Pons (tissue), 1 donor: ENCODE measurements at places on chromosomes 7 and 10.

DNA sequence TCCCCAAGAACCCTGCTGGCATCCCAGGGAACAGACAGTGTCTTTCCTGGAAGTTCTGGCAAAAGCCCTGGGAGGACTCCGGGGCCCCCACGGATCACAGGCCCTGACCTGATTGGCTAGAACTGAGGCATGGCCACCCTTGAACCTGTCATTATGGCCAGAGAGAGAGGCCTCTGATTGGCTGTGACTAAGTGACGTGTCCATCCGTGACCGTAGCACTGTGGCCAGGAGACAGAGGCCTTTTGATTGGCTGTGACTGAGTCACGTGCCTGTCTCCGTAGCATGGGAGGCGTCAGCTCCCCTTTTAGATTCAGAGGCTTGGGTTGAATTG lies 163.8 kb downstream of the RGS10 start:
- peak; percentile 86 for DNase-seq

GRCh38 chr7:104299323-104299722 lies 29.1 kb upstream of the LHFPL3 start:
- DNase-seq, result no peak

DNA sequence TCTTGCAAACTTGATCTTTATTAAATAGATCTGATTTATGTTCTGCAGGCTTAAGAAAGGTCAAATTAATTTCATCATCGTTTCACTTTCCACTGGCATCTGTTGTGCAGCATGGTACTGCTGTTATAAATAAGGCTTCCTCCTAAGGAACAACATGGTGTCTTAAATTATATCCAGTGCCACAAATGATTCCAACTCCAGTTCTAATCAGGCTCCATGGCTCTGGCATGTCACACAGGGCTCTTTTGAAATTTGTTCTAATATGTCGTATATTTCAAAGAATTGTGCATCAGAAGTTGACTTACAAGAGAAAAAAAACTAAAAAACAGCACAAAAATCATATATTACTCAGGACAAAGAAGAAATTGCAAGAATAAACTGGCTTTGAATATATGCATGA lies 1090.8 kb upstream of the CELF2 start:
- no peak for DNase-seq

- peak; percentile 90 for DNase-seq
Observed at GRCh38 chr7:134690016-134690415, 43.4 kb downstream of the BPGM start.

GRCh38 chr7:44383566-44383965 lies 58.2 kb upstream of the CAMK2B start:
- DNase-seq, result no peak

DNA sequence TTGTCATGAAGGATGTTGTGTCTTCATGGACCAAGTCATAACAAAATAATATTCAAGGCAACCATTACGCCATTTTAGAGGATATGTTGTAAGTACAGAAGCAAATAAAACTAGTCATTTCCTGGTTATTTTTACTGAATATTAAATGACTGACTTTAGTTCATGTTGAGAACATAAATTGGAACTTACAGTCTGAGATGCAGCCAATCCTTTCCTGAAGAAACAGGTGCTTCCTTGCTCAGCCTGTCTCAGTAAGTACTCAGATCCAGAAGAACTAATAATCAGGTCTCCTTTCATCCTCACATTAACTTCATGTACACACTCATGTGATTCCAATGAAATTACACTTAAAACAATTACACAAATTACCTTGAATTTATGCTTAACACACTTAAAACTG lies 12.3 kb downstream of the SEMA3A start:
- DNase-seq, result no peak

DNA sequence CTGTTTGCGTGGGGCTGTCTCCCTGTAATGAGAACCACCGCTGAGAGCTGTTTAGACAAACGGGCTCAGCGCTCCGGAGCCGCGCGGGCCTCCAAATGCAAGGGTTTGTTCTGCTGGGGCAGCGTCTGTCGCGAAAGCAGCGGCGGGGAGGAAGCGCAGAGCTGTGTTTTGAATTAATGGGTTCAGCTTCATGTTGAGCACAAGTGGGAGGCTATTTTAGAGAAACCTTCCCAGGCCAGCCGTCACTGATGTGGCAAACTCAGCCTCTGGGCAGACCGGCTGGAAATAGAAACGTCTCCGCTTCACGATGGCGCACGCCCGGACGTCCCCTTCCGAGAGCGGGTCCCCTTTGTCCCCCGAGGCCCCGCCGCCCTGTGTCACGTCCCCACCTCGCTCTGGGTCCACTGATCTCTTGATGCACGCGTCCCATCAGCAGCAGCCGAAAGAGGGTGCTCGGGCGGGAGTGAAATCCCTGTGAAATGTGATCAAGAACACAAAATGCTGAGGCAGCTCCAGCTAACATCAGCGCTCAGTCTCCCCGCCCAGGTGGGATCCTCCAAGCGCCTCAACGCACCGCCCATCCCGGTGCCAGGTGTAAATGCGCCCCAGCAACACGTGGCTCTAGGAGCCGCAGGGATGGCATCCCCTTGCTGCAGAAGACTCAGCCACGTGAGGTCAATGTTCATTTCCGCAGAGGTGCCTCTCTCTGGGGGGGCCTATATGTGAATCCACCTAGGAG lies 44.9 kb downstream of the BAMBI start:
- peak; percentile 37 for DNase-seq

DNA sequence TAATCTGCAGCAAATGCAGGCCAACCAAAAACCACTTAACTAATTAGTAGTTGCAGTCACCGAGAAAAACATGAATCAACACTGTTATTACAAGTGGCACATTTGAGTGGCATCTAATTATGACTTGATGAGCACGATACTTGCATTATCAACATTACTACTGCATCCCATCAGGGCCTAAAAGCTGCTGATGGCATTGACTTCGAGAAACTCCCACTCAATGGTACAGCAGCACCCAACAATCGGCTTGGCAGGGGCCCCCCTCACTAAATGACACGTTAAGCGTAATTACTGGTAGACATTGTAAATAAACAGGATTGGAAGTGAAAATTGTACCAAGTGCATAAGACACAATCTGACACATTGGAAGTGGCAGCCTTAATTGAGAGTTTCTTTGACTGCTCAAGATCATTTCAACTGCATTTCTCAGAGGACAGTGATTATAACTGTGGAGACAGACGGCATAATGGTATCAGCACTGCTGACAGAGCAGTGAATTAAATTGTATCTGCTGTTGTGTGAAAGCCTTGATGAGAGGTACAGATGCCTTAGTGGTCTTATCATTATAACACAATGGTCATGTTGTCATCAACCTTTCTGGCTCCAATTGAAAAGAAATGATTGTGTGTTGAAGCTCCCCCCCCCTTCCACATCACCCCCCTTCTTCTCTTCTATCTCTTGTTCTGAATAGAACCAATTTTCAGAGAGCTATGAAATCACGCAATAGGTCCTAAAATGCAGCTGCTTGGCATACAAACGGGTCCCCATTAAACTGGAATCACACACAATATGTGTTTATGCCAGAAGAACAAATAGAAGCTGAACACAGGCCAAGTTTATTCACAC lies 43.4 kb downstream of the SHTN1 start:
- DNase-seq, result peak; percentile 99

GRCh38 chr10:30857803-30858202 lies 173.9 kb downstream of the ZNF438 start:
- DNase-seq, result peak; percentile 47

DNA sequence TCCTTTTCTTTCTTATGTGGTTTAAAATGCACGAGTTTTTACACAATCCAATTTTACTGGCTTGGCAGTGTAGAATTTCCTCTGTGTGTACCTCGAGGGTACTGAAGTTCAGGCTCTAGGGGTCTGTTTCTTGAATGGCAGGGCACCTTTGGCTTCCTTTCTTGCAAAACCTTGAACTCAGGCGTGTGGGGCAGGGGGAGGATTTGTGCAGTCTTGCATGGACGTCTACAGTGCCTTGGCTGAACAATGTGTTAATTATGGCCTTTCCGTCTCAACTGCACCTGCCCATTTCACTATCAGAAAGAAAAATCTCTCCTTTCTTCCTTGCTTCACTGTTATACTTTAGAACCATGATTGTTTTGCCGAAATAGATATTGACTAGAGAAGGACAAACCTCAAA lies 570.9 kb downstream of the INHBA start:
- DNase-seq, result no peak

DNA sequence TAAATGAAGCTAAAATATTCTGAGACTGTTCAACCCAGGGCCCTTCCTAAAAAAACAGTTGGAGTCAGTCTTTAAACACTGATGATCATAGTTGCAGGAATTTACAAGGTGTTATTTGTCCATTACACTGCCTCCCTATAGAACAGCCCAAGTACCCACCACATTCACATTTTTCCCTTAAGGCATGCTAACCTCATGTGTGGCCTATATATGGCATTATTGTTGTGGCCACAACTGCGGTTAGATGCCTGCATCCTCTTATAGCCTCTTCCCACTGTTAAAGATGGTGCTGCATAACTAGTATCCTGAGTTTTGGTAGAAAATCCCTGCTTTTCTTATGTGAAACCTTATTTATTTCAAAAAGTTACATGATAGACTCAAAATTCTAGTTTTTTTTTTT lies 287.9 kb upstream of the SEMA3A start:
- no peak for DNase-seq

- no peak for DNase-seq
Observed at GRCh38 chr10:132200344-132201110, 13.8 kb downstream of the DPYSL4 start.

DNA sequence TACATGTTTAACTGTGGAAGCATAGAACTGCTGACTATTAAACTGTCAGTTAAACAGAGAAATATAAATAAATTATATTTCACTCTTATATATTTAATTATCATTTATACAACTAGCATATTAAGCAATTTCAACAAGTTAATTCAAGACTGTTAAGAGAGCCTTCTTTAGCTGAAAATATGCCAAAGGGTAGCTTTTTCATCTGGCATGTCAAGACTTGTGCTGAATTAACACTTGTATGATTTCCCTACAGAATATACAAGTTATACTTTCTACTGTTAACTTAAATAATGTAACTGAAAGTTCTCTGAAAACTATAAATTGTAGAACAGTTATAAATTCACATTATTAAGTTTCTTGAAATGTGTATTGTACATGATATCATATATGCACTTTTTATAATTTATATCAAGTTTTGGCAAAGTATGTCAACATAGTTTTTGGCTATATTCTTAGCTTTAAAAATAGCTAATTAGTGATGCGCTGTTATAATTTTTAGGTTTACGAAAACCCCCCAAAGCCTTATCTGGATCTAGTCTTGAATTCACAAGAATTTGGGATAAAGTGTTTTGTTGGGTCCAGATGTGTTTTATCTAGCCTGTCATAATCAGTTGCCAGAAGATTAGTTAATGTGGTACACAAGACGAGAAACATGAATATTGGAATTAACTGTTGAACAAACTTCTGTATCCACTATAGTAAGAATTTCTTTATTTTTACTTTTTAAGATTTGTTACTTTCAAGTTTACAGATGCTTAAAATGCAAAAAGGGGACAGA lies 231.1 kb upstream of the FOXP2 start:
- DNase-seq, result no peak

GRCh38 chr7:45421806-45422205 lies 152.4 kb upstream of the ADCY1 start:
- no peak for DNase-seq

DNA sequence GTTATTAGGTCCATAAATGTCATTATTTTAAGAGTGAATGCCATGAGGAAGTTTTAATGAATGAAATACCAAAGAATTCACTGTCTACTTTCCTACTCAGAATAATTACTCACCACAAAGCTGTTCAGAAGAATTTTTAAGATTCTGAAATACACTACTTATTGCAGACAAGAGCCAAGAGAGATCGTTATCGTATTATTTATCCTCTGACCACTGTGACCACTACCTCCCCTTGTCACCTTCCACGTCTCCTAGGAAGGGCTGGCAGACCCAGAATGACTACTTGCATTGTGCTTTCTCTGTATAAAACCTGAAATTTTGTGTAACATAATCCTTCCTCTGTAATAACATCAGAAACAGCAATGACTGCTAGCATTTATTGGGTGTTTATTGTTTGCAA lies 81.9 kb downstream of the ABCB5 start:
- no peak for DNase-seq

DNA sequence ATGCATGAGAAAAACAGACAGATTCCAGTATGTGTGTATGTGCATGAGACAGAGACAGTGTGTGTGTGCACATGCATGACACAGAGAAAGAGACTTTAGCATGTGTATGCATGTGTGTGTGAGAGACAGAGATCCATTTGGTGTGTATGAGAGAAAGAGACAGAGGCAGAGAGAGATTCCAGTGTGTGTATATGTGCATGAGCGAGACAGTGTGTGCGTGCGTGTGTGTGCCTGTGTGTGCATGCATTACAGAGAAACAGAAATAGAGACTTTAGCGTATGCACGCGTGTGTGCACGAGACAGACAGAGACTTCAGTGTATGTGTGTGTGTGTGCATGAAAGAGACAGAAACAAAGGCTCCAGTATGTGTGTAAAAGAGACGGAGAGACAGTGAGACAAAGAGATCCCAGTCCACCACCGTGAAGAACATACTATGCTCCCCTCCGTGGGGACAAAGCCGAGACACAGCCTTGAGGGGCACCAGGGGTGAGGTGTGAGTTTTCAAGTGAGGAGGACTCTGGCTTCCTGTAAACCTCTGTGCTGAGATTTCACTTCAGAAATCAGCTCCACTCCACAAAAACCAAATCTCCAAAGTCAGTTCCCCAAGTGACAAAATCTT lies 188.9 kb downstream of the GRID1 start:
- DNase-seq, result peak; percentile 77

DNA sequence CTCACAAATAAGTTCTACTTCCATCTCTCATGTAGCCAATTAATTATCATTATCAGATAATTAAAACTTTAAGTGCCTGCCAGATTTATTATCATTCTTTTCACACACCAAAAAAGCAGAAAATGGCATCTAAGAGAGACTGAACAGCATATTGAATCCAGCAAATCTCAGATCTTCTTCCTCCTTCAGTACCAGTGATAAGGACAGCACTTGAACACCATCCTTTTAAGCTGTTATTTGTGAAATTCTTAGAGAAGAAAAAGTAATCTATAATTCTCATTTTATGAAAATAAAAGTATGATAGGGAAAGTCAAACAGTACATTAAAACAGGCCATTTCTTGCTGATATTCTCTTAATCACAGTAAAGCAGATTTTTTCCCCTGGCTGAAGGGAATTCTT lies 104.5 kb downstream of the ELAPOR2 start:
- no peak for DNase-seq
